HTR-8/SVneo (cell line): ENCODE measurements at places on chromosomes 11 and 22.

- DNase-seq = no peak
Measured at GRCh38 chr11:61602775-61603569, 22.1 kb upstream of the SYT7 start.

GRCh38 chr11:28767574-28767973 lies 659.4 kb downstream of the METTL15 start:
- DNase-seq = no peak

DNA sequence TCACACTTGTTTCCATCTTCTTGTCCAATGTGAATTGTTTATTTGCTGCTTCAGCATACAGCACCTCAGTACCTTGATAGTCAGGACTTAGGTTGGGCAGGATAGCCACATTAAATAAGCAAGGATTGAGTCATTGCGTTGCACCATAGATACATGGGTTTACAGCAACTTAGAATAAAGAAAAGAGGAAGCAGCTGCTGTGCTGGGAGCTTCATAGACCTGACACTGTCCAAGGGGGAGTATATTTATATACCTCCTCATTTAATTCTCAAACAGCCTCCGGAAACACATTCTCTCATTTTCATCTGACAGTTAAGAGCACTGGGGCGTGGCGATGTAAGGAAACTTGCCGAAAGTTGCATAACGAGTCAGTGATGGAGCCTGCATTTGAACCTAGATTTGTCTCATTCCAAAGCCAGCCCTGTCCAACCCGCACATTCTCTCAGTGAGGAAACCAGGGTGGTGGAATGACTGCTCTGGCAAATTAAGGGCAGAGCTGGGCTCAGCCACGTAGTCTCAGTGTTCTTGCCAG lies 42.2 kb downstream of the UBASH3B start:
- DNase-seq = no peak

DNA sequence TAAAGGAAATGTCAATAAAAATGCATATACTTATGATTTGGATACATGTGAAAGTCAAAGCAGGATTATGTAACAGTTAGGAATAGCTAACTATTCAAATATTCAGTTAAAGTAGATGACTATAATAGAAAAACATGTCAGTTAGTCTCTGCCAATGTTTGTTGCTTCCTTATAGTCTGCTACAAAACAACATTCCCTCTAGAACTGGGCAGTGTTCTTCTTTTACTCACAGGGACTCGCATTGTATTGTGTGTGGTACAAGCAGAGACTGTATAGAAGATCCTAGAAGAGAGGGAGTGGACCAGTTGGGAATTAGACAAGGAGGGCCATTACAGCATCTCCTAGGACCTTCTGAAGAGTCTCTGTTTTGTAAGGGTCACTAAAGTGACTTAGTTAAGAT lies 10.6 kb downstream of the ACAT1 start:
- DNase-seq = no peak

DNA sequence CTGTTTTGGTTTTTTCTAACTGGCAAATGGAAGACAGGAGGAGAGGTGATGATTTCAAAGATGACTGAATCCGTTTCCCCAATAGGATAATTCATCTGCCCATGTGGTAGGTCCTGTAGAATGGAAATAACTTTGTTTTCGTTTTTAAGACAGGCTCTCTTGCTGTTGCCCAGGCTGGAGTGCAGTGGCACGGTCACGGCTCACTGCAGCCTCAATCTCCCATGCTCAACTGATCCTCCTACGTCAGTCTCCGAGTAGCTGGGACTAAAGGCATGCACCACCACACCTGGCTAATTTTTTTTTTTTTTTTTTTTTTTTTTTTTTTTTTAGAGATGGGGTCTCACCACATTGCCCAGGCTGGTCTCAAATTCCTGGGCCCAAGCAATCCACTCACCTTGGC lies 77.4 kb upstream of the BIRC3 start:
- no peak for DNase-seq

GRCh38 chr22:19801340-19802000 lies 40.9 kb downstream of the TBX1 start:
- DNase-seq = no peak

DNA sequence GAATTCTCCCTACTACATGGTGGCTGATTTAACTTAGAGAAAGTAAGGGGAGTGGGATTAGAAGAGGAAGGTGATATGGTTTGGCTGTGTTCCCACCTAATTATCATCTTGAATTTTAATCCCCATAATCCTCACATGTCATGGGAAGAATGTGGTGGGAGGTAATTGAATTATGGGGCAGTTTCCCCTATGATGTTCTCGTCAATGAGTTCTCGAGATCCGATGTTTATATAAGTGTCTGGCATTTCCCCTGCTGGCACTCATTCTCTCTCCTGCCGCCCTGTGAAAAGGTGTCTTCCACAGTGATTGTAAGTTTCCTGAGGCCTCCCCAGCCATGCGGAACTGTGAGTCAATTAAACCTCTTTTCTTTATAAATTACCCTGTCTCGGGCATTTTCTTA lies 169.3 kb downstream of the CASP12 start:
- no peak for DNase-seq
